NCI-H1417 treated with DMSO at 0.1 percent for 48 hours (cell line): ENCODE measurements at places on chromosomes 5 and 9.

DNA sequence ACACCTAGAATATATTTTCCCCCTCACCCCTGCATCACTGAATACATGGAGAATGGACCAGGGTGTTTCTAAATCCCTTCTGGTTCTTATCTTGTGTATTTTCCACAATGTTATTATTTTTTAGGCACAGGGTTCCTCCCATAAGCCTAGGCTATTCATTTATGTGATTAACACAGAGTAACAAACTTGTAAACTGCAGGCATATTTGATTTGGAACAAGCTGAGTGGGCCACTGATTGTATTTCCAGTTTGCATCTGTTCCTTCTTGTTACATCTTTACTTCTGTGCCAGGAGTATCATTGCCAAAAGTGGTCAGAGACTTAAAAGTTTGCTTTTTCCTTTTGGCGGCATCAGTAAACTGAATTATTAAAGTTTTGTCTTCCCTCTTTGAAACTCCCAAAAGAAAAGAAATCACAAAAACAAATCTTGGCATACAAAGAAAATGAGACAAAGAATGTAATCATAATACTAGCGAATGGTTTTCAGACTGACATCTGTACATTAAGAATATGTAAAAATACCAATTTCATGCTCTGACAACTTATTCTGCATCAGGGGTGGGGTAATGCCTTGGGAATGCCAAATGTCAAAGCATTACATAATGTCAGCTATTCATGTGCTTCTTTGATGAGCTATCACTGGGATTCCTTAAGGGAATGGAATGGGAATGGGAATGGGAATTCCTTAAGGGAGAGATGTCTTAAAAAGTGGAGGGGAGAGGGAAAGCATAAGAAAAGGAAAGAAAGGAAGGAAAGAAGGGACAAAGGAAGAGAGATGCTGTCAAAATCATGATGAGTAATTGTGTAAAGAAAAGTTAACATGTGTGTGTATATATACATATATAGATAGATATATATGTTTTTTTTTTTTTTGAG is 22.2 kb upstream of the PAX5 start:
- no peak for DNase-seq

DNA sequence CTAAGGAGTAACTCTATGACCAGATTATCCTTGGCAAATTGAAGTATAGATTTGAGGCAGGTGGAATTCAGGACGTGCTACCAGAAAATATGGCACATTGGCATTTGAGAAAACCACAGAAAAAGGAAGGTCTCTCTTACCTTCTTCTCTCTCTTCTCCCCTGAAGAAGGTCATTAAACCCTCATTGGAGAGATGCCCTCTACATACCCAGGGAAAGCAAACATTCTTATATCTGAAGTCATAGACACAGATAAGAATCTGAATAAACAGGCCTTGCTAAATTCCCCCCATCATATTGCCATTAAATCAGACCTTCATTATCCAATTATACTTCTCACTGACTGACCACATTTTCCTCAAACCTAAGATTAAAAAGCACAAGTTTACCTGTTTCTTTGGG is 17.8 kb downstream of the SPINK1 start:
- DNase-seq, result no peak

- no peak for DNase-seq
Observed at GRCh38 chr5:55463613-55464012, 71.2 kb downstream of the PLPP1 start.

DNA sequence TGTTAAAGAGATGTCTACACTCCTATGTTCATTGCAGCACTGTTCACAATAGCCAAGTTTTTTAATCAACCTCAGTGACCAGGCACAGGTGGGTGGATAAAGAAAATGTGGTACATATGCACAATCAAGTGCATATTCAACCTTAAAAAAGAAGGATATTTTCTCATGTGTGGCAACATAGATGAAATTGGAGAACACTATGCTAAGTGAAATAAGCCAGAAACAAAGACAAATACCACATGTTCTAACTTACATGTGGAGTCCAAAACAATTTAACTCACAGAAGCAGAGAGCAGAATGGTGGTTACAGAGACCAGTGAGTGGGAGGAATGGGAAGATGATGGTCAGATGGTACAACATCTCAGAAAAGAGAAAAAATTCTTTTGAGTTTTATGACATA is 31.8 kb downstream of the ANXA1 start:
- no peak for DNase-seq

- no peak for DNase-seq
Observed at GRCh38 chr5:5546408-5546807, 123.9 kb downstream of the ICE1 start.

DNA sequence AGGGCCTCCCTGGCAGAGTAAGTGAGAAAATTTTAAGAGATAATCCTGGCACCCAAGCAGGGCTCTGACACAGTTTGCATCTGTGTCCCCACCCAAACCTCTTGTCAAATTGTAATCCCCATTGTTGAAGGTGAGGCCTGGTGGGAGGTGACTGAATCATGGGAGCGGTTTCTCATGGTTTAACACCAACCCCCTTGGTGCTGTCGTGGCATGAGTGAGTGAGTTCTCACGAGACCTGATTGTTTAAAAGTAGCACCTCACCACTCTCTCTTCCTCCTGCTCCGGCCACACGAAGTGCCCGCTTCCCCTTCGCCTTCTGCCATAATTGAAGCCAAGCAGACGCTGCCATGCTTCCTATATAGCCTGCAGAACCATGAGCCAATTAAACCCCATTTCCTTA is 80.1 kb downstream of the FBXW11 start:
- DNase-seq, result no peak
